Stimulated activated CD4-positive, alpha-beta T cell treated with anti-CD3 and anti-CD28 coated beads, Interleukin-4, amount 100 ng/mL, for 4 hours (primary cell): ENCODE measurements at places on chromosomes 5 and 9.

GRCh38 chr9:125513303-125513667 is 193.7 kb downstream of the MAPKAP1 start:
- no peak for DNase-seq

- no peak for DNase-seq
Observed at GRCh38 chr9:2307480-2307879, 292.3 kb downstream of the SMARCA2 start.

- no peak for DNase-seq
Observed at GRCh38 chr5:75551471-75551870, 39.8 kb downstream of the POLK start.

DNA sequence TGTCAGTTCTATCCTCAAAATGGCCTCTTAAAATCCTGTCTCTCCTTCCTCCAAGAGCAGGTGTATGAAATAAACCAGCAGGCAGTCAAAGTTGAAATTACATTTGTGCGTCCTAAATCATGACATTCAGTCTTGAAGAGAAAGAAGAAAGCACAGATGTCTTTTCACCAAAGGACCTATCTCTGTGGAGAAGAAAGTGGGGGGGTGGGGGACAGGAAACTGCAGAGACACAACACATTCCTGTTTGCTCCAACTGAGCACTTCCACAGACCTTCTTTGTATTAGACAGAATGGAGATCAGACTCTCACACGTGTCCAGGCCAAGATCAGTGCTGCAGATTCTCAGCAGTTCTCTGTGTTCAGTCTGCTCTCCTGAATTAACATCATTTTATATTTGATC is 471.9 kb upstream of the RGMB start:
- DNase-seq, result no peak

DNA sequence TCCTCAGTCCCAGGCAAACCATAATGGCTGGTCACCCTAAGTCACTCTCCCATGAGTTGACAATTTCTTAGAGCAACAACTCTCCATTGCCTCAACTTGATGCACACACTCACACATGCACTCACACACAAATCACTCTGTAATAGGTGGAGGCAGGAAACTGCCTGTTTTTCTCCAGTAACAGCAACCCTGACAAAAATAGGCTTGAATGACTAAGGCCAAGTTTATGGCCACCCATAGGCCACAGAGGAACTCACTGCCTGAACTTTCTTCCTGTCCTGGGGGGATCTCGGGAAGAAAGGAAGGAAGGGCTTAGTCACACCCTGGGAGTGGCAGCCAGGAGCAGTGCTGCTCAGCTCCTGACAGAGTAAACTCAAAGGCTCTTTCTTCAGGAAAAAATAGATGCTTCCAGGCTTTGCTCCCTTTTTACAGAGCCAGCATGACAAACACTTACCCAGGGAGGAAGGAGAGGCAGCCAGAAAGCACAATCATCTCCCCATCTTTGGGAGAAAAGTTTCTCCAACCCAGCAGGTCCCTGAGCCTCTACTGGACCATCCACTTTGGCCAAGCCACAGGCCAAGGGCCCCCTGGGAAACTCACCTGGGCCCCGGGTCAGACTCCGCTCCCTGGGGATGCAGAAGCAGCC is 368 bp downstream of the SH3TC2 start:
- DNase-seq, result no peak

DNA sequence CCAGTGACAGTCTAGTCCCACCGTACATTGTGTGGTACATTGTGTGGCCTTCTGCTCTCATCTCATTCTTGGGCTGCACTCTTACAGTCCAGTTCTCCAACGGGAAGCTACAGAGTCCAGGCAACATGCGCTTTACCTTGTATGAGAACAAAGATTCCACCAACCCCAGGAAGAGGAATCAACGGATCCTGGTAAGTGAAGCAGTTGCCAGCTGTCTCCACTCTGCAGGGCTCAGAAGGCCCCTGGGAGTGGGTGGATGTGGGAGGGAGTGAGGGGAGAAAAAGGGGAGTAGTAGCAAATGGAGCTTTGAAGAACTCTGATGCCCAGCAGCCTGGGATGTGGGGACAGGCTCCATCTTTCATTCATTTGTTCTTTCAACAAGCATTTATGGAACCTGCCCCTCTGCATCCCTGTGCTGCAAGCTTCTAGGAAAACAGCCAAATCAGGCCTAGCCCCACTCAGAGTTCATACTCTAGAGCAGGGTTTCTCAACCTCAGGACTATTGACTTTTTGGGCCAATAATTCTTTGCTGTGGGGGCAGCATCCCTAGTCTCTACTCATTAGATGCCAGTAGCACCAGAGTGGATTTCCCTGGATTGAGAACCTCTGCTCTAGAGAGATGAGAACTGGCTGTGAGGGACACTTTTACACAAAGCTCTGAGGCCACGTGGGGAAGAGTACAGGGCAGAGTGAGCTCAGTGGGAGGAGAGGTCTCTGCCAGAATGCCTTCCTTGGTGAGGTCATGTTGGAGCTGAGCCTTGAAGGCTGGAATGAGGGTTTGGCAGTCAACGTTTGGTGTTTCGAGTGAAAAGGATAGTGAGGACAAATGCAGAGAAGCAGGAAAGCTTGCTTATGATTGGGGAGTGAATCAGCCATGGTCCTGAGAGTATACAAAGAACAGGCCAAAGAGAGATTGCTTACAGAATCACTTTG is 1.1 kb downstream of the POLR1E start:
- no peak for DNase-seq

DNA sequence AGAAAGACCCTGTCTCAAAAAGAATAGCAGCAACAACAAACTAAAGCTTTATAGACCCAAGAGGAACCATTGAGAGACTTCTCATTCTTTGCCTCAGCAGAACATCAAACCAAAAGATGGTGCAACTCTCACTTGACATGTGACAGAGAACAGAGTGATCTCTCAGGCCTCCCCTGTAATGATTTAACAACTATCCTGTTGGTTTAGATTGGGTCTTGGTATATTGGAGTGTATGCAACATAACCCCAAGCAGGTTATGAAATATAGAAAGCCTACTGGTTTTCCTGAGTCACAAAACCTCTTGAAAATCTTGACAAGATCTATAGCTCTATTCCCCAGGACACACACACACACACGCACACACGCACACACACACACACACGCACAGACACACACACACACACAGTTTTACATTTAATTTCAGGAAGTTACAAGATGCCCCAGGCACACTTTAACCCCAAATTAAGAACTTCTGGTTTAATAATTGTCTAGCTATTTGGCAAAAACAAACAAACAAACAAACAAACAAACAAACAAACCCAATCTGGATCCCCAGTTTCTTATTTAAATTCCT is 6.5 kb upstream of the FGF1 start:
- no peak for DNase-seq

DNA sequence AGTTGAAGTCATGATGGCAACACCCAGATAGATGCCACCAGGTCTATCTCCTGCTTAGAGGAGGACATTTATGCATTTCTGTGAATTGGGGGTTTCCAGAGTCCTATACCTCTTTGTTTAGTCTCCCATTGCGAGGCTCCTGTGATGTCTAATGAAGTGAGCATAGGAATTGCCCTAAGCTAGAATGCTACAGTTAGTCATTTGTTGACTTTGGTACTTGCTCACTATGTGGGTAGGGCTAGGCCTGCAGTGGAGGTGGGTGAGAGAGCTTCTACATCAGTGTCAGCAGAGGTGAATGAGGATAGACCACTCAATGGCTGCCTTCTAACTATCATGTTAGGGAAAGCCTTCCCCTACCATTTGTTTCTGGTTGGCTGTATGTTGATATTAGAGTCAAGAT is 173.3 kb upstream of the POC5 start:
- DNase-seq, result no peak

DNA sequence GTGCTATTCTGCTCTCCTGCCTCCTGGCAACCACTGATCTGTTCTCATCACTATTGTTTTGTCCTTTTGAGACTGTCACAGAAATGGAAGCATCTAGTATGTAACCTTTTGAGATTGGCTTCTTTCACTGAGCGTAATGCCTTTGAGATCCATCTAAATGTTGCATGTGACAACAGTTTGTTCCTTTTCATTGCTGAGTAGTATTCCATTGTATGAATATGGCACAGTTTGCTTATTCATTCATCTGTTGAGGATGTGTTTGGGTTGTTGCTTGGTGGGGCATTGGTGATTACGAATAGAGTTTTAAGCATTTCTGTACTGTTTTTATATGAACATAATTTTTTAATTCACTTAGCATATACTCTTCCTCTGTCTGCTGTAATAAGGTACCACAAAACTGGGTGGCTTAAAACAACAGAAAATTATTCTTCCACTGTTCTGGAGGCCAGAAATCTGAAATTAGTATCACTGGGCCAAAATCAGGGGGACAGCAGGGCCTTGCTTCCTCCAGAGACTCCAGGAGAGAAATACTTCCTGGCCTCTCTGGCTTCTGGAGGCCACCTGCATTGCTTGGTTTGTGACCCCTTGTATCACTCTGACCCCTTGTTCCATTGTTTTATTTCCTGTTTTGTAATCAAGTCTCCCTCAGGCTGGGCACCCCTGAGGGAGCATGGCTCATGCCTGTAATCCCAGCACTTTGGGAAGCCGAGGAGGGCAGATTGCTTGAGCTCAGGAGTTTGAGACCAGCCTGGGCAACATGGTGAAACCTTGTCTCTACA is 53.0 kb downstream of the EXOSC2 start:
- no peak for DNase-seq
